ENCODE measurements at places on chromosomes 16 and 17.

- no peak for DNase-seq
Observed at GRCh38 chr17:12342609-12343435, 322.1 kb downstream of the MAP2K4 start.

DNA sequence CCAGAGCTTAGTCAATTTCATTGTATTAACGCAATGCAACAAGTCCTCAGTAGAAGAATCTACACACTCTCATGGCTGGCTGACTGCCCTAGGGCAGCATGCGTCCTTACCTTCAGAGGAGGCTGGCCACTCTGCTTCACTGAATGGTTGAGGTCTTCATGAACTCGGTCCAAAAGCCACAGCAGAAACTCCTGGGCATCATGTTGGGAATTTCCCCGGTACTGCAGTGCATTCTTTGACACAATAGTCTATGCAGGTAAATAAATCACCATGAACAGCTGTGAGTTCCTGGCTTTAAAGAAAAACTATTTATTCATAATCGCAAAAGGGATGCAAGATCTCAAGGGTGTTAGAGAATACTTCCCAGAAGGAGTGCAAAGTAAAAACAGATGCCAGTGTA is 41.3 kb downstream of the USP31 start:
- DNase-seq: no peak

GRCh38 chr17:42573095-42573494 is 4.4 kb downstream of the PSMC3IP start:
- no peak for DNase-seq

DNA sequence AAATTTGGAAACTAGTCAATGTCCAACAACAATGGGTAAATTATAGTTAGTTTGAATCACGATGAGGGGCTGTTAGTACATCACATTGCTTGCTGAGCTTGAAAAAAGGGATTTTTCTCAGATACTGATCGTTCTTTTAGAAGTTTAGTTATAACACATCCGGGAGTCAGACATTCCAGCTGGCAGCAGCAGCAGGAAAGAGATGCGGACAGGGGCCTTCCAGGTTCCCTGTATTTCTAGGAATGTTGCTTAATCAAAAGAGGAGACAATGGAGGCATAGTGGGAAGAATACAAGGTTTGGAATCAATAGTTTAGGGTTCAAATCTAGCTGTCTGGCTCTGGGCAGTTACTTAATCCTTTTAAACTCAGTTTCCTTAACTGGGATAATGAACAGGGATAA is 27.8 kb downstream of the CDK5R1 start:
- DNase-seq: no peak

GRCh38 chr17:11643851-11644250 is 45.6 kb downstream of the DNAH9 start:
- DNase-seq: no peak

DNA sequence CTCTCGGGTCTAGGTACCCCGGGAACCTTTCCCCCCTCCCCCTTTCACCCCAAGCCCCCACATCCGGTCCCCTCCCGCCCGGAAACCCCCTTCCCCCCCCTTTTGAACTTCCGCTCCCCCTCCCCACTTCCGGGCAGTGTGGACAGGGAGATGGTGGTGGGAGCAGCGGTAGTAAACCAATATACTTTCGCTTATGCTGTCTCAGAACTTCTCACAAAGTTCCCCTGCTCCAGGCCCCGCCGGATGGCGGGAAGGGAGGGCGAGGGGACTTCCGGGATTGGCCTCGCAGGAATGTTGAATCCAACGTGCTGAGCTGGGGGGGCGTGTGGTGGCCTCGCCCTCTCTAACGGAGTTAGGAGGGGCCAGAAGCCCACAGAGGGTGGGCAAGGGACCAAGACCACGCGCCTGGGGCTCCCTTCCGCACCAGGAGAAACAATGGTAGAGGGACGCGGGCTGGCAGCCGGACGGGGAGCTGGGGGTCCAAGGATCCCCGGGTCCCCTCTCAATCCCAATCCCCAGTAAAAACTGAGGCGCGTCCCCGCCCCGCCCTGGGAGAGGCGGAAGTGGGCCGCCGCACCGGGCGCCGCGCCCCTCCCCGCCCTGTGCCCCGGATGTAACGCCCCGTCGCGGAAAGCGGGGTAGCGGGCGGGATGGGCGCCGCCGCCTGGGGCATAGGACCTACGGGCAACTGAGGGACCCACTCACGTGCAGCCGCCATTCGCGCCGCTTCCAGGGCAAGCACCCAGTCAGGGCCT is 742 bp downstream of the PFN1 start:
- no peak for DNase-seq

GRCh38 chr16:79784007-79784406 is 183.5 kb upstream of the MAF start:
- no peak for DNase-seq

DNA sequence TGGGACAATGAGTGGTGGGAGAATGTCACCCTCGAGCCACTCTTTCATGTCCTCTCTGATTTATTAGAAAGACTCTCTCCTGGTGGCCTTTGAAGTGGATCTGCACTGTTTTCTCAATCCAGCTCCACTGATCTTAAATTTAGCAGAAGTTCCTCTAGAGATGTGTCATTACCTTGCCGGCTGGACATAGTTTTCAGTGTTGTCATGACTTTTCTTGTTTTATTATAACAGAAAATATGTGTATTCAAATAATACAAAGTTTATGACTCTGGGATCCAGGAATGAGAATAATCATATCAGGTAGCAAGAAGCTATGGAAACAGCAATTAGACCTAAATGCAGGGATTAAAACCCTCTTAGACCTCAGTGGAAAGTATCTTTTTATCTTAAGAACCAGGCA is 247.5 kb upstream of the ELAC2 start:
- DNase-seq: no peak

GRCh38 chr17:81291662-81292061 is 3.4 kb downstream of the SLC38A10 start:
- peak; percentile 5 for DNase-seq

DNA sequence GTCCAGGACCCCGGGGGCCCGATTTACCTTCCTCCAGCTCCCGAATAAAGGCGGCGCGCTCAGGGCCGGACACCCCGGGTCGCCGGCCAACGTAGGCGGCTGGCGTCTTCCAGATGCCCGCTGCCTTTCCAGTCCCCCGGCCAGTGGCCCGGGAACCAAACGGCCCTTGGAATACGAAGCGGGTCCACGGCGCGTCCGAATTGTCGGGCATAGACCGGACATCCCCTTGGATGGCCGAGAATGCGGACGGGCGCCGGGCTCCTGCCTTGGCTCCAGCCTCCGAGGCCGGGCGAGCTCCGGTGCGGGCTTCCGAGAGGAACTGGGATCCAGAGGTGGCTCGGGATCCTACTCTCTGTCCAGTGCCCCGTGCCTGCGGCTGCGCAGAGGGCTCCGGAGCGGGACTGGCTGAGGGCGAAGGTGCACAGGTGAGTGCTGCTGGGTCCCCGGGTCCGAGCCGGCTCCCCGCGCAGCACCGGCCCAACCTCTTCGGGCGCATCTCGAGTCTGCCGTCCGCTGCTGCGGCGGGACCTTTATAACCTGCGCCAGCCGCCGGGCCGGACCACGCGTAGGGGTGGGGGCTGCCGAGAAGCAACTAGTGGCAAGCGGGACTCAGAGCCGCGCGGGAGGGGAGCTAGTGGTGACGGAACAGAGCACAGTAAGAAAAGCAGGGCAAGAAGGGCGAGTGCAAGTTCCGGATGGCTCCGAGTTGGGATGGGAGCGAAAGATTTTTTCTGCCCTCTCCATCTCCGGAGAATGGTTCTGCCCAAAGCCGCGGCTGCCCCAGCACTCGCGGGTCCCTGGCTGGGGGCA is at the start of gene HAP1:
TSS of gene HAP1 (minus strand) at position 505 of the 810 bp plus-strand sequence. CDS start at position 496, 9 bp downstream.
- peak; percentile 13 for DNase-seq

- DNase-seq: no peak
Observed at GRCh38 chr16:85062323-85062722, 34.7 kb downstream of the KIAA0513 start.

DNA sequence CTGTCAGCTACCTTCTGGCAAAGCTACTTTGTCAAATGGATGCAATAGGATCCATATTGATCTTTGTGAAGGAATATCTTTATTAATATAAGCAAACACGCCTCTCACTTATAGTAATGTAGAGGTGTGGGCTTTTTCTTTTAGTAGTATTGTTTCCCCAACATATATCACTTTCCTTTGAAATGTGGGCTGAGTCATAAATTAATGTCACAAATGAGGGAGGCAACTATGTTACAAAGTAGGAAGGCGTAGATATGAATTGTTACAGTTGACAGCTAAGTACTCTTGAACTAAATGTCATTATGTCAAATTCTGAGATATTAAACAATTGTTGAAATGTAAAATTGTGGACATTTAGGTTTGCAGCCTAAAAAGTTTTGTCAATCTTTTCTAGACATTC is 2.6 kb upstream of the PPM1E start:
- no peak for DNase-seq

DNA sequence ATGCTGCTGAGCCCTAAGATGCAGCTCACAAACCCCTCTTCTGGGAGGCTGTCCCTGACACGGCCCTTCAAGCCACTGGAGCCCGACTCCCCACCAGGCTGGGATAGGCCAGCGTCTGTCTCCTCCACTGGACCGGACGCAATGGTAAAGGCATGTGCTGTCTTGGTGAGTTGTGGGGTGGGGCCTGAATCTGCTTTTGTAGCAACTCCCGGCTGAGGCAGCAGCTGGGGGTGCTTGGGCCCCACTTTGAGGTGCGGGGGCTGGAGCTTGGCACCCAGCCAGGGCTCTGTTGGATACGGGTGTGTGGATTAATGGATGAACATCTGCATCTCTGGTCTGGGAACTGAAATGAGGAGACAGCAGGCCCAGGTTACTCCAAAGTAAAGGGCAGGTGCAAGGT is 3.5 kb upstream of the NLRC3 start:
- DNase-seq: no peak

- no peak for DNase-seq
Observed at GRCh38 chr17:59791603-59792457, 84.4 kb downstream of the VMP1 start.

DNA sequence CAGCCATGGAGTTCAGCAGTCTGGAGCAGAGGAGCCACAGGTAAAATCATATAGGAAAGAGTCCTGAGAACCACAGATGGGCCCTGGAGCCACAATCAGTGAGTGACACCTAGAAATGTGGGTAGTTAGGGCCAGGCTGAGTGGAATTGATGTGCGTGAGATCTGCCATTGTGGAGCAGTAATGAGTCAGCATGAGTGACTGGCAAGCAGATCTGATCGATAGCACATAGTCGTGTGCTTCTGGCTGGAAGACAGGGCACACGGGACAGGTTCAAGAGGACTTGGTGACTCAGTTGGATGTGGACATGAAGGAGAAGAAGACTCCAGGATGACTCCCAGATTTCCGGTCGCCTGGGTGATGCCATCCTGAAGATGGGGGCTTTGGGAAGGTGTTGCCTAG is 12.3 kb downstream of the ADORA2B start:
- DNase-seq: no peak
